ENCODE measurements at places on chromosomes 16 and 17.
A peak's percentile ranks its signal among the peaks of the same experiment; 100 is the strongest.

DNA sequence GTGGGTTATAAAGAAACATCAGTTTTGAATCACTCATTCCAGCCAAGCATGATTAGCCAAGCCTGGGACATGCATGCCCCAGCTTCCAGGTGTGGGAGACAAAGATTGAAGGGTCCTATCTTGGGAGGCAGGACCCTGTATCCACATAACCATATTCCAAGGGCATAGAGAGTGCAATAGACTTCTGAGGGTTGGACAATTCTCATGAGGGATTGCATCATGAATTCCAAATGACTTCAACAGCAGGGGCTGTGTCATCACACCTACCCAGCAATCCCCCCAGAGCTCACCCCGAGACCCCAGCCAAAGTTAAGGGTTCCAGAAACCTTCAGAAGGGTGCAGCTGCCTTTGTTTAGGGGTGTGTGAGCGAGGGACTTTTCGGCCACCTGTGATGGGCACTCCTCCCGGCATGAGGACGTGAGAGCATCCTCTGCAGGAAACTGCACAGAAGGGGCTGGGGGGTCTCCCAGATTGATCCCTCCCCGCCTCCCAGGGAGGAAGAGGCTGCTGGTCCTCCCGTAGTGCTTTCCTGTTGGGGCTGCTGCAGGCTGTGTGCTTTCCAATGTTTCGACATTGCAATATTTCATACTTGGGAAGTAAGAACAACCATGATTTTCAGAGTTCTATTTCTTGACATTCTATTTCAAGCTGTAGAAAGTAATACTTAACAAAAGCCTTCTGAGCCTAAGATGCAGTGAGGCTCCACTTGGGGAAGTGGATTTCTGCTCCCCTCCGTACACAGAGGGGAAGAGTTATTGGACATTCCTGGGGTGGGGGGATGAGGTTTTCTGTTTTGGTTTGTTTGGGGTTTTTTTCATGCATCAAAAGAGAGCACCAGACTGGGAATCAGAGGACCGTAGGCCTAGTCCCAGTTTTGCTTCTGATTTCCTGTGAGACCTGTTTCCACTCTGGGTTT, 13.3 kb upstream of the PITPNM3 start:
- DNase-seq, result no peak

- no peak for DNase-seq
Measured at GRCh38 chr16:2149630-2150417, 1.4 kb downstream of the RAB26 start.

DNA sequence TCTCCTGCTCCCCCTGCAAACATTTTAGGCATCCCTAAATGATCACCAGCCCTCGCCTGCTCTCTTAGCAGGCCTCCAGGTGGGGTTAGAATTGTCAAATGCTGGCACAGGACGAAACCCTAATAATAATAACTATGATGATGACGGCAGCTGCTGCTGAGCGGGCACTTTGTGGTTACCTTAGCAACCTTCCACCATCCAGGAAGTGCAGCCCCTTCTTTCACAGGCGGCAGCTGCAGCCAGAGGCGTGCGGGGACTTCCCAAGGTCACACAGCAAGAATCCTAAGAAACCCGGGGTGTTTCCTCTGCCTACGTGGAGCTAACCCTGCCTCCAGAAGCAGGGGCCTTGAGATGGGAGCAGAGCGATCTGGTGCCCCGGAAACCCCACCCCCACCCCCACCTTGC, 22.4 kb upstream of the EIF1 start:
- DNase-seq, result peak; percentile 93

GRCh38 chr17:43591001-43591400, 44.9 kb upstream of the ETV4 start:
- DNase-seq, result no peak

GRCh38 chr17:19417611-19418010, 6.6 kb downstream of the RNF112 start:
- DNase-seq, result no peak
